ENCODE measurements at places on chromosomes 6 and 20.

DNA sequence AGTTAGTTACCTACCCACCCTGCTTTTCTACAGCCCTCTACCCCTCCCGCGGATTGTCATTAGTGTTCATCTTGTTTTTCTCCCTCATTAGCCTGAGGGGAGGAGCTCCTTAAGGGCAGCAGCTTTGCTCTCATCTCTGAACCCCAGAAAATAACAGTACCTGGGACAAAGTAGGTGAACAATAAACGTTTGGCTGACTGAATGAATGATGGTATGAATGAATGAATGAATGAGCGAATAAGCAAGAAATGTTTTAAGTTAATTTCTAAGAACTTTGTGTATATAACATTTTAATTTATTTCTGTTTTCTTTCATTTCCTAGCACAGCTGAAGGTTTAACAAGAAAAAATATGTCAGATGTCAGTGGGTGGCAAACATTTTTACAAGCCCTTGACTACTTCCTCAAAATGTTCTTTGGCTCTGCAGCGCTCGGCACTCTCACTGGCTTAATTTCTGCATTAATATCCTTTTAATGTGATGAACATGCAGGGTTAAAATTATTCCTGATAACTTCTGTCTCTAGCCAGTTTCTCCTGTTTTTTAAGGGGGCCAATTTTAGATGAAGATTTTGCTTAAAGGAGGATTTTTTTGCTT lies 50.1 kb downstream of the SLC9A8 start:
- no peak for DNase-seq

GRCh38 chr6:163771180-163771579 lies 356.7 kb downstream of the QKI start:
- no peak for DNase-seq

DNA sequence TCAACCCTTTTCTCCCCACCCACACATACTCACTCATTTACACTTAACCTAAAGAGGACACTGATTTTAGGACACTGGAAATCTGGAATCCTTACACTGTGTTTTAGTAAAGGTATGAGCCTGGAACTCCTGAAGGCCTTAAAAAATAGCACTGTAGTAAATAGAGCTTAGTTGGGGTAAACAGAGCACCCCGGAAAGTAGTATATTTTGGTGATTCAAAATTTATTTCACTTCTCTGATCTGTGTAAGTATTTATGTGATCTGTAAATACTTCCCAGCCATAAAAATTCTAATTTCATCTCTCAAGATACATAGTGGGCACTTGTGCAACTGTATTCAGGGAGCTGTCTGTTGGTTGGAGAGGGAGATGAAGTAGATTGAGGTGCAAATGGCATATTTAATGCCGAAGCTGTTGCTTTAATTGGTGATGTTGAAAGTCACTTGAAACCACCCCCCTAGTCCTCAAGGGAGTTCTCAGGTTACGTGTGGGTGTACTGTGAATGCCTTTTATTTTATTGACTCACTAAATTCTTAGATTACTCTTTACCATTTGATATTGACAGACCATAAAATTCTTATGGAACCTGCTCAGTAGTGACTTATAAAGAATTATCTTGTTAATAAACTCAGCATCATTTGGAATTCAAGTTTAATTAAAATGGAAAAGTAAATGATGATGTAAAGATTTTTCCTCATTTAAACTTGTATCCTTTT lies 154.9 kb downstream of the SOX4 start:
- no peak for DNase-seq

GRCh38 chr20:45917790-45918141 lies 5.8 kb upstream of the PLTP start:
- DNase-seq, result no peak

- no peak for DNase-seq
These were observed 7.0 kb downstream of the PPIL1 start for GRCh38 chr6:36867471-36868224.

- no peak for DNase-seq
These were observed 38.6 kb upstream of the SENP6 start for GRCh38 chr6:75563032-75563431.

DNA sequence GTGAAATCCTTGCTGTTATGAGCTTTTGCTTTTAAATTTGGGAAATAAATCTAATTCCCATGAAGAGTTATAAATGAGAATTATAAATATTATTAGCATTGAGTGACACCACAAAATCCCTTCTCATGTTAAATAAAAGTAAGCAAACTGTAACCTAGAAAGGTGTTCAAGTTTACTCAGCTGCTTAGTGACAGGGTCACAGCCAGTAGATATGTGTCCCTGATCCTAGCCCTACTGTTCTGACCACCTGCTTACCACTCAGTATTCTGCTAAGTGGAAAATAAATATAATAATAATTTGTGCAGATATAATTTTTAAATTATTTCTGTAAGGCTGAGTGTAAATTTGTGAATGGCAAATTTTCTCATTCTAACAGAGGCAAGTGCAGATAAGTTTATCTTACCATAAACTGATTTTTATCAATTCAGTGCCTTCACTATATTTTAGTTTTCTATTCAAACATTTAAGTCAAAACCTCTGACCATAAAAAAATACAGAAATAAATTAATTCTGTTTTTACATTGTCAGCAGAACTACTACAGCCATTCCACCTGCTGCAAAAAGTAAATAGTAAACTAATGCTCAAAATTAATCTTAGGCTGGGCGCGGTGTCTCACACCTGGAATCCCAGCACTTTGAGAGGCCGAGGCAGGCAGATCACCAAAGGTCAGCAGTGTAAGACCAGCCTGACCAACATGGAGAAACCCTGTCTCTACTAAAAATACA lies 118.2 kb downstream of the TENT5A start:
- no peak for DNase-seq

- DNase-seq, result no peak
These were observed 996 bp upstream of the SEC23B start for GRCh38 chr20:18506744-18507143.

DNA sequence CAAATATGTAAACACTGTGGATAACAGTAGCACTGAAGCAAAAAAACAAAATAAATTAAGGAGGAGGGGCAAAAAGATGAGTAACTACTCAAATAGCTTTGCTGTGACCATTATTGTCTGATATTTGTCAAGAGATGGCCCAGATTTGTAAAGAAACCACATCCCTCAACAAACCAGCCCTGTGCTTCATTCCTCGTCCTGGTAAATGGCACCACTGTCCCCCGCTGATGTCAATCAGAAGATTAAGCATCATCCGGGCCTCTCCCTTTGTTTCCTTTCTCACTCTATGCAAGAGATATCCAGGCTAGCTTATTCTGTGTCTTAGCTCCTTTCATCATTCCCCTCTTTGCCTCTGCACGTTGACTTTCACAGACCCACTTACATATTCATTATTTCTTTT lies 259.0 kb downstream of the SYNE1 start:
- no peak for DNase-seq

All from stimulated activated CD8-positive, alpha-beta memory T cell treated with anti-CD3 and anti-CD28 coated beads, Interleukin-15, amount 100 ng/mL, for 24 hours (primary cell).